ENCODE measurements at places on chromosomes 5 and 9.

GRCh38 chr5:150035139-150035895 is 34.8 kb downstream of the HMGXB3 start:
- no peak for DNase-seq

DNA sequence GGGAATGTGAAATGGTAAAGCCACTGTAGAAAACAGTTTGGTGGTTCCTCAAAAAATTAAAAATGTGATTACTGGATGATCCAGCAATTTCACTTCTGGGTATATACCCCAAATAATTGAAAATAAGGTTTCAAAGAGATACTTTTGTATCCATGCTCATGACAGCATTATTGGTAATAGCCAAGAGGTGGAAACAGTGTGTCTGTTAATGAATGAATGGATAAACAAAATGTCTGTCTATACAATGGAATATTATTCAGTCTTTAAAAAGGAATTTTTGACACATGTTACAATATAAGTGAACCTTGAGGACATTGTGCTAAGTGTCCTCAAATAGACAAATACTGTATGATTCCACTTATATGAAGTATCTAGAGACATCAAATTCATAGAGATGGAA is 40.1 kb downstream of the NUP214 start:
- DNase-seq: no peak

DNA sequence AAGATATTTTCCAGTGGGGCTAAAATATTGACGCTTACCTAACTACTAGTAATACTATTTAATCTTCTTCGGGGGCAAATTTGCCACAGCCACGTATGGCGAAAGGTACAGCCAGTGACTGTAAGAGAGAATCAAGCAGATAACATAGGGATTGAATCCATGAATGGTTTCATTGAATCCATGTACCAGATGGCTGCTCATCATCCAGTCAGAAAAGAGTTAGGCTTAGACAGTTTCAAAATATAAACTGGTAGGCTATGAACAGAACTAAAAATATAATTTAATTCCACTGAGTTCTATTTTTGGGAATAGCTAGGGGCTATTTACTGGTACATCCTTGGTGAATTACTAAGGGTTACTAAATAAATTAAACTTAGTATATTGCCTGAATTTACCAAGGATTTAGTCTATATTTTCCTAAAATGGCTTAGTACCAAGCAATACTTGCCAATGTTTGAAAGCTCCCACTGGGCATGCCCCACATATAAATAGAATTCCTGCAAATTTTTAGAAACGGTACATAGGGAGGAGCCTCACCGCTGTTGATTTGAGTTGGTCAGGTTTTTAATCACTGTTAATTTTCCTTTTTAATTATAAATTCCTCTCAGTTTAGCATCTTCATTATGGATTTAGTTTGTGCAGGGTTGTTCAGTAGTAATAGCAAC is 55.8 kb upstream of the VLDLR start:
- no peak for DNase-seq

GRCh38 chr5:74673011-74673790 is 11.8 kb upstream of the HEXB start:
- DNase-seq: no peak

DNA sequence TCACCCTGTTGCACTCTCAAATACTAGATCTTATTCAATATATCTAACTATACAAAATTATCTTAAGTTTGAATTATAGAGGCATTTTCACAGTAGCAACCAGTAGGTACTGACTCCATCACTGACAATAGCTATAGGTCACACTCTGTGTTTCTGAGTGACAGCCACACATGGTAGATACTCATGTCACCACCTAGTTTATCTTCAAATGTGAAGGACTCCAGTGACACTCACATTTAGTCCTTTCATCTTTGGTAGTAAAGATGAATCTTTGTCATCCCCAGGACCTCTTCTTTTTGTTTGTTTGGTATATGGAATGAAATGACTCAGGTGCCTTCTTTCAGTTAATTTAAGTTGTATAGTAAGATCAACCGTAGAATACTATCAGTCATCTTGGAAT is 102.5 kb upstream of the DHFR start:
- DNase-seq: no peak

DNA sequence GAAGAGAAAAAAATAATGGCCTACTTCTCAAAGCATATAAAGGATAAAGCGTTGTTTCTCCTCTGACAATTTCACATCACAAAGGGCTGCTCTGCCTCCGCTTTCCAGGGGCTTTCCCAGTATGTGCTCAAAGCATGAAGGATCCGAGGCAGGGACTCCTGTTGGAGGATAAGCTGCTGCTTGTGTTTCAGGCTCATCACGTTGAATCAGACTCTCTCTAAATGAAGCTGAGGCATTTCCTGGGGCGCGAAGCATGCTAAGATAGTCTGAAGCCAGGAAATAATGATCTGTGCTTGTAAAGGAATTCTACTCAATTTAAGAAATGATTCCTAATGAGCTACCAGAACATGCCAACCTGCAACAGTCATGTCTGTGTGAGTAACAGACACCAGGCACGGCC is 97.5 kb downstream of the MARCHF11 start:
- no peak for DNase-seq

GRCh38 chr9:106704056-106704615 is 158.8 kb upstream of the ZNF462 start:
- DNase-seq: no peak

GRCh38 chr9:13705918-13706317 is 426.4 kb upstream of the MPDZ start:
- DNase-seq: no peak

DNA sequence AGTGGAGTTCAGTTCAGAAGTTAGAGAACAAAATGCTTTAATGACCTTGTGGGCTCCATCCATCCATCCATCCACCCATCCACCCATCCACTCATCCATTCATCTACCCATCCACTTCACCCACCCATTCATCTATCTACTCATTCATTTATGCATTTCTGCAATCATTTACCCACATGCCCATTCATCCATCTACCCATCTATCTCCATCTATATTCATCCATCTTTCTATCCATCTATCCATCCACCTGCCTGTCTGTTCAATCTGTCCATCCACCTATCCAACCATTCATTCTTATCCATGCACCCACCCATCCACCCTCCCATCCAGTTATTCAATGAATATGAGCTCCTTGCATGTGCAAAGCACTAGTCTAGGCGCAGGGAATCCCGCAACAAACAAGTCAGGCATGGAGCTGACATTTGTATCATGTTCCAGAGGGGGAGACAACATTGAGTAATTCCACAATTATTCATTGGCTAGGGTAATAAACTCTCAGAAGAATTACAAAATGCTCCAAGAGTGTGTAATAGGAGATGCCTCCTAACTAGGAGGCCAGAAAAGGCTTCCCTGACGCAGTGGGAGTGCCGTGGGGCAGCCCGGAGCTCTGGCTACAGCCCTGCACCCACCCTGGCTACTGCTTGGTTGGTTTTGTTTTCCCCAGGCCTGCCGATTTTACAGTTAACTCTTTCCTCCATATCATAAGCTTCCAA is 211.2 kb downstream of the NXNL2 start:
- DNase-seq: no peak

DNA sequence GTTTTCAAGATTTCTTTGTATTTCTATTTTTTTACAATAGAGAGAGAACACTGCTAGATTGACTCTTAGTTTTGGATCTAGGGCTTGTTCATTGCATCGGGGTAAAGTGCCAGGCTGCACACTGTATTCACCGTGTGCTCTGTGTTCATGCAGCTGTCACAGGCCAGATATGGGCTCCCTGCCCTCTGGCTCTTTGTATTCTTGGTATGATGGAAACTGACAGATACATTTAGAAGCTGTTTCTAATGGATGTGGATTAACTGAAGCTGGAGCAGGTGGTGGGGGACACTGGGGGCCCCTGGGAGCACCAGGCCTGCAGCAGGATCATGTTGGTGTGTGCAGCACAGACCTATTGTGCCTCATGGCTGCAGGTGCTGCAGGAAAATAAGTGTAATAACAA is 28.0 kb downstream of the SLC36A1 start:
- DNase-seq: no peak
